ENCODE measurements at places on chromosomes 3 and 15.

GRCh38 chr3:174667386-174667785 is 191.7 kb upstream of the NAALADL2 start:
- DNase-seq = no peak

- DNase-seq = no peak
Measured at GRCh38 chr15:41874736-41875135, 19.1 kb downstream of the SPTBN5 start.

DNA sequence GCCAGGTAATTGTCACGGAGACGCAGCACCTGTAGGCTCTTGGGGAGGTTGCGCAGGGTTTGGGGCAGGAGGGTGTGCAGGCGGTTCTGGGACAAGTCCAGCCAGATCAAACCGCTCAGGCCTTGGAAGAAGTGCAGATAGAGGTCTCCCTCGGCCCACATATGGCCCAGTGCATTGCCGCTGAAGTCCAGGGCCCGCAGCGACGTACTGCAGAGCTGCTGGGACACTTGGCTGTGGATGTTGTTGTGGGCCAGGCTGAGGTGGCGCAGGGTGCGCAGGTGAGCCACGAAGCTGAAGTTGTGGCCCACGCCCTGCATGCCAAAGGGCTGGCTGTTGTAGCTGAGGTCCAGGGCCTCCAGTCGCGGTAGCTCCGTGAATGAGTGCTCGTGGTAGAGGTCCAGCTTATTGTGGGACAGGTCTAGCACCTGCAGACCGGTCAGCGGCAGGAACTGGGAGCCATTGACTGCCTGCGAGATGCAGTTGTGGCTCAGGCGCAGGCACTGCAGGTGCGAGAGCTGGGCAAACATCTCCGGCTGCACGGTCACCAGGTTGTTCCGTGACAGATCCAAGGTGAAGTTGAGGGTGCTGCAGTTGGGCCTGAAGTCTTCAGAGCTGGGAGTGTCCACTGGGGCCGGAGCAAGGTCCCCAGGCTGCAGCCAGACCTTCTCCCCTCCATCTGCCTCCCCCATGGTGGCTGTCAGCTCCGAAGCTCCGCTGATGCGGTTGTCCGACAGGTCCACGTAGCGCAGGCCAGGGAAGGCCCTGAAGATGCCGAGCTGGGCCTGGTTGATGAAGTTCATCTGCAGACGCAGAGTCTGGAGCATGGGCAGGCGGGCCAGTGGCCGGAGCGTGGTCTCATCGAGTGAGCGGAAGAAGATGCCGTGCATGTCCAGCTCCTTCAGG is 2.9 kb downstream of the TLR9 start:
- no peak for DNase-seq

GRCh38 chr15:56916825-56917477 is 1.5 kb upstream of the TCF12 start:
- no peak for DNase-seq

DNA sequence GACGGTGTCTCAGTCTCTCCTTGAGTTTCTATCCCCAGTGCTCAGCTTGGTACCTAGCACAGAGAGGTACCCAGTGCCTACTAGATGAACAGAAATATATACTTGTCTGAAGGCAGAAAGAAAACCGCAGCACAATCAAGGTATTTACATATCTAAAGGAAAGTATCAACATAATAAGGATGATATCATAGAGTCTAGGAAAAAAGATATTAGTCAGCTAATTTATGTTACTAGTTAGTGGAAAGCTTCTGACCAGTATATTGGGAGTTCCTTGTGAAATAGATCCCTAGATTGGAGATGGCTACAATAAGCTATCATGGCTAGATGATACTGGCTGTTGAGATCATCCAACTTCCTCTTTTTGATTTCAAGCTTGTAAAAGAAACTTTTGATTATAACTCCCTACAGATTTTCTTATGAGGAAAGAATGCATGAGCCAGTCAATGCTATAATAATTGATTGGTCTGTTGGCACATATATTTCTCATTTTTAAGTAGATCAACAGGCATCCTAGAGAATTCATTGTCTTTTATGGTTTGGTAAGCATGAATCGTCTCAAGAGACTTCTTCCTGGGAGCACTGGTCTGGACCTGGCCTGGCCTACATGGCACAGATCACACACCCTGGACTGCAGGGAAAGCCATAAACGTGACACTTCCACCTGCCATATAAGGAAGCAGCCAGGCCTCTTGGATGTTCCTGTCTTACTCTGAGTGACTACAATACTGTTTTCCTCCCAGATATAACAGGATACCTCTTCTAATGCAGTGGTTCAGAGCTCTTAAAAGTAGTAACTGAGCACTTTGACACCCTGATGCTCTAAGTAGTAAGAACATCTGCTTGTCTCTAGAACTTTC is 60.7 kb downstream of the IMPG2 start:
- DNase-seq = no peak

DNA sequence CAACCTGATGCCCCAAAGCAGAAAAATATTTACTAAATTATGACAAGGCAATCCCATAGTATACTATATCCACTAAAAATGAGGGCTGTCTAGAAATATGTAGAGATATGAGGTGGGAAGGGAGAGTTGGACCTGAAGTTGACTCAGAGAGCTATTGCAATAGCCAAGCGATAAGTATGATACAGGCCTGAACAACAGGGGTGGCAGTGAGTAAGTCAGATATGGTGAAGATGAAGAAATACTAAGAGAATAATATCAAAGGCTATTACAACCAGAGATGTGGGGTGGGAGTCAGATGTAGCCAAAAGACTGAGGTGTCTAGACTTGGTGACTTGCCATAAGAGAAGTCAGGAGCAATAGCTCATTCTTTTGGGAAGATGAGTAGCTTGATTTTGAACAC is 9.2 kb downstream of the HSPBAP1 start:
- DNase-seq = no peak
